ENCODE measurements at places on chromosomes 3 and 15. TPM values are rescaled to one million over a fixed set of nuclear protein-coding genes. Genes with fewer than 3 reads are reported as not detected.

Gene CLRN1
- total RNA-seq, result not detected

Gene CAV3
- total RNA-seq, result 90.5 TPM

Gene RPL14
- 240 TPM for total RNA-seq

Gene CNBP
- total RNA-seq, result 398 TPM

Gene DAPK2
- 0.53 TPM for total RNA-seq

Gene MYO5C
- 0.31 TPM for total RNA-seq

Gene SHC4
- 2.9 TPM for total RNA-seq

Gene SPG21
- total RNA-seq, result 127 TPM

Gene PPP1R14D
- total RNA-seq, result not detected

Gene KIF7
- 8.0 TPM for total RNA-seq

Measured in myocyte (in vitro differentiated cells).